ENCODE measurements at places on chromosomes 12 and 14.

DNA sequence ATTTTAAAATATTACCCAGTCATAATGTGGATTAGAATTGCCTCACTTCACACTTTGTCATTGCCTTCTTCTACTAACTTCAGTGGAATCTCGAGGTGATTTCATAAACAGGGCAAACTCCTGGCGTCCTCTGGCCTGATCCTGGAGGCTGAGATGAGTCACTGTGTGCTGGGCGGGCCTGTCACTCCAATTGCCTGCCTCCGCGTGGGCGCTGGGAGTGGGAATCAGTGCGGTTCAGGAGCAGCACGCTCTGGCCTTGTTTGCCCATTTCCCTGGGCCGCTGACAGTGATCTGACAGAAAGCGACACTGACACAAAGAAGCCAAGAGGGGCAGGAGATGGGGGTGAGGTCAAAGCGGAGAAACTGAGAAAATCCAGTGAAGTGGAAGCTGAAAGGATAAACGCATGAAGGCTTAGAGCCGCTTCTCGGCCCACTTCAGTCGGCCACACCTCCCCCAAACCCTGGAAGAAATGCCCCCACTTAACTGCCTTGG lies 29.7 kb downstream of the LGR5 start:
- no peak for DNase-seq

GRCh38 chr14:103928011-103928890 lies at the start of gene TDRD9:
Gene TDRD9, plus strand, starts transcription at chr14:103928456. Its CDS starts 54 bp downstream, at chr14:103928510.
- no peak for DNase-seq

DNA sequence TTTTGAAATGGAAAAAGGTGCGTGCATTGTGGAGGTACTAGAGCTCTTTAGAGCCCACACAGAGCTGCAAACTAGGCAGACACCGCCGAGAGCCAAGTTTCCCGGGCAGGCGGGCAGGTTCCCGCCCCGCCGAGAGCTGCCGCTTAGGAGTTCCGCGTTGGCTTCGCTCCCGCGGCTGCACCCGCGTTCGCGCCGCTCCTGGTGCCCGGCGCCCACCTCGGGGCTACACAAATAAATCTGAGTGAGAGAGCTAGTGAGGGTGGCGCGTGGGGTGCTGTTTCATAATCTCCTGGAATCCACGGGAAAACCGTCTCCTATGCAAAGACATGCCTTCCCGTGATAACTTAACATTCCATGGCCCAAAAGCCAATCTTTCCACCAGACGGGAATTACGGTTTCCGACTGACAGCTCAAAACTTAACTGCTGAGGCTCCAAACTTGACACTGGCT lies 645 bp downstream of the KITLG start:
- DNase-seq: no peak

- DNase-seq: no peak
Observed at GRCh38 chr14:87898301-87898700, 94.7 kb downstream of the GALC start.

DNA sequence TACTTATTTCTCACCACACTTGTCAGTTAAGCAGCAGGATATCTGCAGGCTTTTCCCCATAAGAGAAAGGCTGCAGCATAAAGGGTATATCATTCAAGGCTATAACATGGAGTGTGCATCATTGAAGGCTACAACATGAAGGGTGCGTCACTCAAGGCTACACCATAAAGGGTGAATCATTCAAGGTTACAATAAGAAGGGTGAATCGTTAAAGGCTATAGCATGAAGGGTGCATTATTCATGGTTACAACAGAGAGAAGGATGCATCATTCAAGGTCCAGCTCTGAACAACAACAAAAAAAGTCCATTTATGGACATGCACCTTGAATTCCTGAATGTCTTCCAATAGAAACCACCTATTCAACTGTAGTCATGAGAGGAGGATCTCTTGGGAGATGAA lies 32.8 kb upstream of the LUM start:
- no peak for DNase-seq

DNA sequence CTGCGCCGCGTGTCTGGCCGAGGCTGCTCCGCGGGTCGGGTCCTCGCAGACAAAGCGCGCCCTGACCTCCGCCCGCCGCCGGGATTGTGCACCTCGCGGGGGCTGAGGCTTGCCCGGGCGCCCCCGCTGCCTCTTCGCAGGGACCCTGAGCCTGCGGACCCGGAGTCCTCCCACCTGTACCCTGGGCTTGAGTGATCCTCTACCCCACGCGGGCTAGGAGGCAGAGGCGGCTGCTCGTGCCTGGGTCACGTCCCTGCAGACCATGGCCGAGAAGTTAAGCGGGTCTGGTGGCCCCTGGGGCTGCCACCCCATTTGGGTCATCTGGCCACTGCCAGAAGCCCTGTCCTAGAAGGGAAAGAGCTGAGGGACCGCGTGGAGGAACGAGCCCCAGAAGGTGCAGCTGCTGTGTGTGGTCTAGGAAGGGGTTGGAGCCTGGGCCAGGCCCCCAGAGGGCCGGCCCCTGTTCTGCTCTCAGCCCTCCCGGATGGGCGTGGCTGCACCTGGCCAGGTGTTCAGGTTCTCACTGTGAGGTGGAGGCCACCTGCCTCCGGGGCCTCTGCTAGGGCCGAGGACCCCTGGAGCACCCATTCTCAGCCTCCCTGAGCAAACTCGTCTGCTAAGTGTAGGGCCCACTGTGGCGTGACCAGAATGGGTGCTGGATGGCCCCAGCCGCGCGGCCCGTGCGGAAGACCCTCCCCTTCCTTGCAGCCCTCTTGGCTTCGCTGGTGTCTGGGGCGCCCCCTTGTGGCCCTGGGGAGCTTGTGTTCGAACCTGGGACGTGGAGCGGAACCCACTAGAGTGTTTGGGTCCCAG lies 49.6 kb downstream of the LRCOL1 start:
- DNase-seq: peak; percentile 42

GRCh38 chr12:110687396-110688169 lies 1.3 kb downstream of the HVCN1 start:
- DNase-seq: no peak

- no peak for DNase-seq
Observed at GRCh38 chr12:9961106-9961505, 10.1 kb upstream of the CLEC12A start.

- no peak for DNase-seq
Observed at GRCh38 chr12:49974231-49974675, 1.5 kb downstream of the AQP6 start.

GRCh38 chr14:26377150-26377549 lies 220.7 kb downstream of the NOVA1 start:
- DNase-seq: no peak

GRCh38 chr14:60328583-60328982 lies 79.6 kb downstream of the PPM1A start:
- DNase-seq: no peak

DNA sequence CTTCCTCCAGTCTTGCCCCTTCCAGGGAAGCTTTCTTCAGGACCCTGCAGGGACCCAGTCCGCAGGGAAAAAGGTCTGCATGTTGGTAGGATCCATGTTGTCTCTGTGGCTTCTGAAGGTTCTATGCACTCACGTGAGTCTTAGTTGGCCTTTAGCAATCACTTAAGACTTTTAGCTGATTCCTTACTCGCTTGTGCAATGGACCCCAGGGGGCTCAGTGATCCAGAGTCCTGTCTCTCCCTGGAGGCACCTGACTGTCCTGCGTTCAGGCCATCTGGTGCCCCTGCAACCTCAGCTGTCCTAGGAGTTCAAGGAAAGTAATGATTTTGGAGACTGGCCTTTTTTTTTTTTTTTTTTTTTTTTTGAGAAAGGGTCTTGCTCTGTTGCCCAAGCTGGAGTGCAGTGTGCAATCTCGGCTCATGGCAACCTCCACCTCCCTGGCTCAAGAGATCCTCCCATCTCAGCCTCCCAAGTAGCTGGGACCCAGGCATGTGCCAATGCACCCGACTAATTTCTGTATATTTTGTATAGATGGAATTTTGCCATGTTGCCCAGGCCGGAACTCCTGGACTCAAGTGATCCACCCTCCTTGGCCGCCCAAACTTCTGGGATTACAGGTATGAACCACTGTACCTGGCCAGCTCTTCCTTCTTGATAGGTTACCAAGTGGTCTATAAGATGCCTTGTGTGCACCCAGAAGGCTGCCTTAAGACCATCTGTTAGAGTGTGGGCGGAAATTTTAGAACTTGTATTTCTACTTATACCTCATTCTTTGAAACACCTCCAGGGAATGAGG lies 4.6 kb downstream of the IFI27L2 start:
- no peak for DNase-seq

DNA sequence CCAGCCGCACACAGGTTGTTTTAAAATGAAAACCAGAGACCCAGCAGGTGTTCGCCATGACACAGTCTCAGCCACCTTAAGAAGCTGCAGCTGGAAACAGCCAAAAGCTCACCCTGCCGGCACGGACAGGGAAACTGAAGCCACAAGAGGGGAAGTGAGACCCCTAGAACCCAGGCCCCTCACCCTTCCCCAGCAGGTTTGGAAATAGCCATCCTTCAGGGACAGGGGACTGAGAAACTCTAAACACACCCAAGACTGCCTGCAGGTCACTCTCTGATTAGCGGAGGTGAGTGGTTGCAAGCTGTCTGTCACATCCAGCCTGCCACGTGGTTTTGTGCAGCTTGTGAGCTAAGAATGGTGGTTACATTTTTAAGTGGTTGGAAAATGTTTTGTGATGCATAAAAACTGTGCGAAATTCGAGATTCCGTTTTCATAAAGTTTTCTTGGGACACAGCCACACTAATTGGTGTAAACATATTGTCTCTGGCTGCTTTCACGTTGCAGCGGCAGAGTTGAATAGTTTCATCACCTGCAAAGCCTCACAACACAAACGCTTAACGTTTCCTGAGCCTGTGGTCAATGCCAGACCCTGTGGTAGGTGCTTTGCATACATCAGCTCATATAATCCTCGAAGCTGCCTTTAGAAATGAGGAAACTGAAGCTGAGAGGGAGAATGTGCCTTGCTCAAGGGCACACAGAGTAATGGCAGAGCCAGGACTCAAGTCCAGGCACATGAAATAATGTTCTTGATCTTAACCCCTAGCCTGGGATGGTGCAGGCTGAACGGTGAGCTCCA lies 1.7 kb upstream of the SELPLG start:
- DNase-seq: no peak

- DNase-seq: no peak
Observed at GRCh38 chr12:127509066-127509778, 757.7 kb upstream of the TMEM132C start.

- peak; percentile 26 for DNase-seq
Observed at GRCh38 chr12:124993626-124994436, at the start of gene BRI3BP. Gene BRI3BP, plus strand, starts transcription at chr12:124993645. Its CDS starts 146 bp downstream, at chr12:124993791.

- no peak for DNase-seq
Observed at GRCh38 chr14:58575956-58576355, 61.8 kb upstream of the DACT1 start.

- DNase-seq: no peak
Observed at GRCh38 chr12:25319233-25319984, 68.7 kb upstream of the KRAS start.

GRCh38 chr14:91548108-91548507 lies 38.0 kb upstream of the PPP4R3A start:
- DNase-seq: no peak

GRCh38 chr14:75183225-75183624 lies 6.8 kb upstream of the TMED10 start:
- DNase-seq: no peak

GRCh38 chr14:22780105-22780679 lies 13.7 kb downstream of the OXA1L start:
- DNase-seq: no peak

DNA sequence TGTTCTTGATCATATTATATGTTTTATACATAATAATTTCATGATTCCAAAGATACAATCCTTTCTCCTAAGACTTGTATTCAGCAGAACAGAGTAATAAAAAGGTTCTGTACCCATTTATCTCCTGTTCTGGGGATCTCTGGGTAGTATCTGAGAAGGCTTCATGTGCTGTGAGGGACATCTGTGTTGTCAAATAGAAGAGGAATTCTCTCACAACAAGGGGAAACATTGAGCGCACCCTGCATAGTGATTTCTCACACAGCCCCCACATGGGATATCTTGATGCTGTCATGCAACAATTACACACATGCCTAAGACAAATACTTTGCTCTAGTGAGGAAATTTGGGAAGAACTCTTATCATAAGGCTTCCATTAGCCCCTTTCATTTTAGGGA lies 101.8 kb upstream of the ATF1 start:
- DNase-seq: no peak

DNA sequence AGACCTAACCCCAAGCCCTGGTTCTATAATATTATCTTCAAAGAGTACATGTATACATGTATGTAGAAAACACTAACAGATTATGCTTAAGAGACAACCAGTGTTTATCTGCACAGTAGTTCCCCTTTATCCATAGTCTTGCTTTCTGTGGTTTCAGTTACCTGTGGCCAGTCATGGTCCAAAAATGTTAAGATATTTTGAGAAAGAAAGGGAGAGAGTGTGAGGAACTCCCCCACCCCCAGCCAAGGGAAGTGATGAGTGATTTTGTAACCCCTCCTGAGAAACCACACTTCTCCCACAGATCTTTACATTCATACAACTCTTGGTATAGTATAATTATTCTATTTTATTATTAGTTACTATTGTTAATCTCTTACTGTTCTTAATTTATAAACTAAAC lies 77.3 kb upstream of the CNTN1 start:
- no peak for DNase-seq

- DNase-seq: no peak
Observed at GRCh38 chr12:71011261-71011660, 90.7 kb upstream of the PTPRR start.

DNA sequence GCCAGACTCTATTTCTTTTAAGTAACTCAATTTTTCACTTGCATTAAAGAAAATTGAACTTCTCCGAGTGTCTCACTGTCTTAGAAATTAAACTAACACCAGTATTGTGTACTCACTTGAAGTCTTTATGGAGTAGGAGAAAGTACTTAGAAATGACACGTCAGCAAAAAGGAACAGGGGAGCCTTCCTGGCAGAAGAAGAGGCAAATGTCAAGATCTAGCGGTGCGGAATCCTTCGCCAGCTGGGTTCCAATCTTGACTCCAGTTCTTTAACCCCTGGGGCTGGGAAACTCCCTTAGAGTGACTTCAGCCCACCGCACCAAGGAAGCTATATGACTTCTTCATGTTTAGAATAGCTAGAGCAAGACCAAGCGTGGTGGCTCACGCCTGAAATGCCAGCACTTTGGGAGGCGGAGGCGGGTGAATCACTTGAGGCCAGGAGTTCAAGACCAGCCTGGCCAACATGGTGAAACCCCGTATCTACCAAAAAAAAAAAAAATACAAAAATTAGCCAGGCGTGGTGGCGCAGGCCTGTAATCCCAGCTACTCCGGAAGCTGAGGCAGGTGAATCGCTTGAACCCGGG lies 34.4 kb downstream of the WBP11 start:
- DNase-seq: peak; percentile 48

GRCh38 chr14:34498684-34499412 lies 36.8 kb upstream of the SPTSSA start:
- DNase-seq: peak; percentile 27

Data from SW 1271 (cell line).